T-helper 22 cell (primary cell): ENCODE measurements at places on chromosomes 2 and 18.

DNA sequence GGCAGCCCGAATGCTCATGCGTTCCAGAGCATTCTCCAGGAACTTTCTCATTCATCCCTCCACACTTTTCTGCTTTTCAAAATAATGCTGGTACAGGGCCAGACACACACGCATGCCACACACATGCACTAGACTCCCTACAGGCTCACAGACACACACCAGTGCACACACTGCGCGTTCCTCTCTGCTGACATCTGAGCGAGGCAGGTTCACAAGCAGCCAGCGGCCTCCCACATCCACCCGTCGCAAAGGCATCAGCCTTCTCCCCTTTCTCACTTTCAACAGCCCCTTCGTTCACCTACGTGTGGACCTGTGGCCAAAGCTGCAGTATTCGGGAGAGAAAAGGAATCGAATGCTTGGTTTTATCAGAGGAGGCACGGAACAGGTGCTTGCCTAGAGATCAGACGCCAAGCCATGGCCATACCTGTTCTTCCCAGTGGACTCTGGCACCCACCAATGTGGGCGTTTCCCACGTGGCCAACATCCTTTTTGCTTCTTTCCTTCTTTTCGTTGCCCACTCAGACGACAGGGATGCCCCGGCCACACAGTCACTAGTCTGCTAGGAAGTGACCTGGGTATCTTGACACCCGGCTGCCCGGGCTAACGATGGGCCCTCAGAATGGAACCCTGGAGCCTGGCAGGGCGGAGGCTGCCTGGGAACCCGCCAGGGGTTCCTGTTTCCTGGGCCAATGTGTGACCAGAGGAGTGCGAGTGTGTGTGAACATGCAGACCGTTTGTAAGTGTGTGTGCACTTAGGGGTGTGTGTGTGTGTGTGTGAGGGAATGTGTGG is 85.8 kb upstream of the ID2 start:
- no peak for DNase-seq

DNA sequence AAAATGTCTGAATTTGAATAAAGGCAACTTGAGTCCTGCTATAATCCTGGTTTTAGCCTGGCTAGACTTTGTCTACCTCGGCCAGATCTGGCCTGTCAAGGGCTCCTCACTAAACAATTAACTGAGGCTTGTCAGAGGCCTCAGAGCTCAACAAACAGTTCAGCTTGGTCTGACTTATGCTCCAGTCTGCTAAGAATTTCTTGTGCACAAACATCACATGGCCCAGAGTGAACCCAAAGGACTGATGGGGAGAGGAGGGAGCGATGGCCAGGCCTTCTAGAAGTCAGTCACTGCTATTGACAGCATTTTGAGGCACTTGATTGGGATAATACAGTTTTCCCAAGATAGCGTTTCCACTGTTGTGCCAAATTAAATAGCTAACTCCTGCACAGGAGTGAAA is 555.1 kb upstream of the ID2 start:
- no peak for DNase-seq

DNA sequence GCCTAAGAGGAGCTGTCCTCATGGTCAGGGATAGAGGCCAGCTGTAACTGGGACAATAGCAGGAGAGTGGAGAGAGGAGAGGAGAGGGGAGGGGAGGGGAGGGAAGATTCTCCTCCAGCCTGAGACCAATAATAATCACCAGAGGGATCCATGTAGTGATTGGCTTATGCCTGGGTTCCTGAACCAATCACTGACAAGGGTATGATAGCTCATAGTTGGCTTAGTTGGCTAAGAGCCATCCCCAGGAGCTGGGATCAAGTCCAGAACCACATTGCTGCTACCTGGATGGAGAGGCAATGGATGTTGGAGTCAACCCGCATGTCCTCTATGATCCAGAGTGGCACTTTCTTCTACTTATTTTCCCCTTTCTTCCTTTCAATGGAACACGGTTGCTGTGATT is 7.7 kb upstream of the ST8SIA5 start:
- no peak for DNase-seq

DNA sequence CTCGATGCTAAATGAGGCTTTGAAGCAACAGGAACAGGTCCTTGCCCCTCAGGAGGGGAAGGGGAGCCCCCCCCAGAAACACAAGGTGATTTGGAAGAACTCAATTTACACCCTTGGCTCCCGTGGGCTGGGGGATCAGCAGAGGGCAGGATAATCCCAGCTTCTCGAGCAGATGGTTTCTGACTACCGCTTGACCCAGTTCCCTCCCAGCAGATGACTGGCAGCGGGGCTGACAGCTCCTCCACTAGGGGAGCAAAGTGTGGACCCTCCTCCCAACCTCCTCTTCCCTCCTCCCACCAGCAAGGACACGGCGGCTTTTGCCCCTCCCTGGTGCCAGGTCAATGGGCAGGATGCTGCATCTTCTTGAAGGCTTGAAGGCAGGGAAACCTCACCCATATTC is 3.5 kb upstream of the INHBB start:
- DNase-seq: no peak
